ENCODE measurements at places on chromosomes 4 and X. TPM values are rescaled to one million over a fixed set of nuclear protein-coding genes. Genes with fewer than 3 reads are reported as not detected.

DNA sequence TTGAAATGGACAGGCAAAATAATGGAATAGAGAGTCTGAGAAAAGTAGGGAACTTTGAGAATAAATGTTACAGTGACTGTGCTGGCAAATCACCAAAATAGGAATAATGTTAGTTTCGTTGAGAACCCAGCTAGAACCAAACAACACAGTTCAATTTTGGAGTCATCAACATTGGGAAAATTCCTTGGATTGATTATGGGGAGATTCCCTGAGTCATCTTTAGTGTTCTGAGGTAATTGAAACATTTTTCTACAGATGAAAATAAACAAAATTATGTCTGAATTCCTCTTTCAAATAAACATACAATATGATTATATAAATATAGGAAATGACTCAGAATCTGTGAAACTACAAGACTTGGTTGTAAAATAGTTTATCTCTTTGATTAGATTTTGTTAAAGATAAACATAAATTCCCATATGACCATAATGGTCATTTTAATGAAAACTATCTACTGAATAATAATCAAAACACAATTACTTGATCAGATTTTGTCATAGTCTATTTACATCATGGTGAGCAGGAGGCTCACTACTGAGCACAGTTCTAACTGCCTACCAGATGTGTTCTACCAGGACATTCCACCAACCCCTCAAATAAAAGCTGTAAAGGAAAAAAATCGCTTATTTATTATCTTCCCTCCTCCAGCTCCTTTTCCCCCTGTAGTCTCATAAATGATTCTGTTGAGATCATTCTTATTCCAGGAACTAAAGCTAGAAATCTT, 51.4 kb upstream of the GABRA2 start:
- H3K27ac ChIP-seq = no peak overlapping the region
- H3K4me3 ChIP-seq = no peak overlapping the region
- no peaks in the 10 kb centered on the region for H3K4me1 ChIP-seq
- H3K27me3 ChIP-seq = no peaks in the 10 kb centered on the region

- DNase-seq = peak; percentile 48
- H3K36me3 ChIP-seq = peaks cover 28% of the 10 kb centered on the region
- H3K27ac ChIP-seq = no peak overlapping the region
- no peaks in the 10 kb centered on the region for H3K4me1 ChIP-seq
These were observed 8.3 kb downstream of the HNRNPDL start for GRCh38 chr4:82421796-82422560.

DNA sequence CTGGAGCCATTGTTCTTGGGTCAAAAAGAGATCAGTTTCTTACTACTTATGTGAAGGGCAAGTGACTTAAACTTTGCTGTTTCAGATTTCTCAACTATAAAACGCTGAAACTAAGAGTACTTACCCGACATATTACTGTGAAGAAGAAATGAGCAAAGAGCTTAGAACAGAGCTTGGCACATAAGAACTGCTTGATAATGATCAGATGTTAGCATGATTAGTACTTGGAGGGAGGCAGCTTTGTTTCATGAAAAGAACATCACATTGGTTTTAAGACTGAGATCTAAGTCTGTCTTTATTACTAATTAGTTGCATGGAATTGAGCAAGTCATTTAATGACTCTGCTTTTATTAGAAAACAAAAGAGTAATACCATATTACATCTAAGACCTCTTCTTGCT, 169.1 kb downstream of the ARHGAP24 start:
- H3K4me1 ChIP-seq = peaks cover 33% of the 10 kb centered on the region
- no peaks in the 10 kb centered on the region for H3K27me3 ChIP-seq
- no peak overlapping the region for H3K4me3 ChIP-seq
- no peak for DNase-seq
- no peaks in the 10 kb centered on the region for H3K36me3 ChIP-seq

DNA sequence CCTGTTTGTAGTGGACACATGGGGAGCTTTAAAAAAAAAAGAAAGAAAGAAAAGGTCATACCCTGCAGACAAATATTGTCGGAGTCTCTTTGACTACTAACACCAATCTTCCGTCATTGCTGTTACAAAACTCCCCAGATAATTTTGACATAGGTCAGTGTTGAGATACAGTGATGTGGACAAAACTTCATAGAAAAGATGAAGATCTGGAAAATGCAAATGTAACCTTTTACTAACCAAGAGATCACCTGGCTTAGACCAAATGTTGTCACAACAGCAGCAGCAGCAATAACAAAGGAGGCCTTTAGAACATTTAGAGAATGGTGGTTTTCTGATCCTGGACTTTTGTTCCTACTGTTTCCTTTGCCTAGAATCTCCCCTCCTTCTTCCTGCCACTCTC, 8.1 kb upstream of the COMMD8 start:
- DNase-seq = no peak
- no peaks in the 10 kb centered on the region for H3K36me3 ChIP-seq
- H3K4me1 ChIP-seq = peaks cover 30% of the 10 kb centered on the region
- no peaks in the 10 kb centered on the region for H3K27me3 ChIP-seq

GRCh38 chrX:3651277-3651676, 62.2 kb downstream of the PRKX start:
- H3K36me3 ChIP-seq = no peaks in the 10 kb centered on the region
- peak; percentile 51 for DNase-seq
- H3K27me3 ChIP-seq = no peaks in the 10 kb centered on the region
- no peak overlapping the region for H3K4me3 ChIP-seq
- H3K27ac ChIP-seq = no peak overlapping the region

The PNMA3 gene
- not detected for total RNA-seq

The L1CAM gene
- not detected for total RNA-seq

The GAGE13 gene
- total RNA-seq = not detected
